ENCODE measurements at places on chromosomes 6 and 20.

GRCh38 chr20:7883741-7884140, 56.5 kb downstream of the HAO1 start:
- no peak for DNase-seq

DNA sequence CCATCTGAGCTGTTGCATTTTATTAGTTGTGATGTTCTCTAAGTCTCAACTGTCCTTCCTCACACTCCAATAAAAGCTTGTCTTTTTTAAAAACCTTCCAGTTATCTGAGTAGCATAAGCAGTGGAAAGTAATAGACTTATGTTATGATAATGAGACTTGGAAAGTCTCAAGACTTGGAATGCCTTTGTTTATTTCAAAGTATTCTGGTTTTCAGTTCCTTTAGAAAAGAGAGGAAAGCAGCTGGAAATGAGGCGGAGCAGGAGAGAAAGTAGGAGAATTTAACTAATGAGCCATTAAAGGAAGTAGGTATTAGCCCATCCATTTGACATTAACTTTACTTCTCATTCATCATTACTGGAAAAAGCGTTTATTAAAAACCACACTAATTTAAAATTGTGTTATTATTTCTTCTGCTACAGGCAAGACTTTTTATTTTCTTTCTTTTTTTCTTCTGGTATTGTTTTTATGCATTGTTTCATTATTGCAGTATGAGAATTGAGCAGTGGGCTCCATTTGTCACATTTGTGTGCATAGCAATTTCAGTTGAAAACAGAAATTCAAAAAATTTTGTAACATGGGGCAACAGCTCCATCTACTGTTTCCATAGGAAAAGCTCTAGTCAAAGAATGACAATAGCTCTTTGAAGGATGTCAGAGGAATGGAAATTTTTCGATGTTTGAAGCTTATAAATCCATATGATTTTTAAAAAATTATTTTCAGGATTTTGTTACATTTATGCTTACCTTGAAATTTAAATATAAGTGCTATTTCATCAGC, 194.8 kb downstream of the COL9A1 start:
- DNase-seq, result no peak

GRCh38 chr6:43639984-43640800, 4.6 kb downstream of the MAD2L1BP start:
- no peak for DNase-seq

GRCh38 chr6:13277231-13277630, 51.1 kb downstream of the TBC1D7 start:
- DNase-seq, result no peak

- no peak for DNase-seq
Measured at GRCh38 chr6:63503199-63503598, 69.1 kb upstream of the LOC128125822 start.

GRCh38 chr6:118660218-118660569, 8.8 kb upstream of the CEP85L start:
- DNase-seq, result peak; percentile 27

DNA sequence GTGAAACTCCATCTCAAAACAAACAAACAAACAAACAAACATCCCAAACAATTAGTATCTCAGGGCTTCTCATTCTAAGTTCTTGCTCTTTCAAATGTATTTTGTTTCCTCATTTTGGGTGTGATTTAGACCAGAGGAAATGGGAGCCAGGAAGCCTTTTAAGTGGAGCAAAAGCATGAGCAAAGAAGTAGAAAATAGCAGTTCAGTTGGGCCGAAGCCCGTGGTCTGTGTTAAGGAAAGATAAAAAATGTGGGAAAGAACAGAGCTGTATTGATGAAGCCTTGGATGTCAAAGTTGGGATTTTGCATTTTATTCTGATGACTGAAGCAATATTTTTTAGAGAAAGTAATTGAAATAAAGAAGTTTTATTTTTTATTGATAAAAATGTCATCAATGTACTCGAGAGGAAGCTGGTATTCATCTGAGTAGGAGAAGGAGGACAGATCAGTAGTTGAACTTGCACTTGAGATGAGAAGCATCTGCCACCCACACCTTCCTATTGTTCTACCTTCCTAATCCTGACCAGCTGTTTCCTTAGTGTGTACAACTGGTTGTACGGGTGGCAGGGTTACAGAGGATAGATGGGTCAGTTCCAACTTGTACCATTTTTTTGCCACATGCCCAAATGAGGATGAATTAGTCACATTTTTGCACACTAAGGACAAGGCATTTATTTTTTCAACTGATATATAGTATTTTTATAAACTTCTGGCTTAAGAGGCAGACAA, 56.1 kb downstream of the KIAA0408 start:
- DNase-seq, result no peak

Measured in stimulated activated CD8-positive, alpha-beta memory T cell treated with anti-CD3 and anti-CD28 coated beads, Interleukin-7, amount 100 ng/mL, for 48 hours (primary cell).